ENCODE measurements at places on chromosomes 5 and 9.
A peak's percentile ranks its signal among the peaks of the same experiment; 100 is the strongest.

GRCh38 chr9:124617477-124618141, 110.4 kb upstream of the NR5A1 start:
- peak; percentile 37 for DNase-seq

- no peak for DNase-seq
These were observed 263.2 kb downstream of the GAS1 start for GRCh38 chr9:86684148-86684547.

- DNase-seq, result no peak
These were observed 179.8 kb upstream of the PPP1R26 start for GRCh38 chr9:135299651-135300345.

- no peak for DNase-seq
These were observed 72.3 kb downstream of the LMNB1 start for GRCh38 chr5:126849101-126849678.

- DNase-seq, result no peak
These were observed 31.0 kb upstream of the GZMA start for GRCh38 chr5:55071413-55071812.

DNA sequence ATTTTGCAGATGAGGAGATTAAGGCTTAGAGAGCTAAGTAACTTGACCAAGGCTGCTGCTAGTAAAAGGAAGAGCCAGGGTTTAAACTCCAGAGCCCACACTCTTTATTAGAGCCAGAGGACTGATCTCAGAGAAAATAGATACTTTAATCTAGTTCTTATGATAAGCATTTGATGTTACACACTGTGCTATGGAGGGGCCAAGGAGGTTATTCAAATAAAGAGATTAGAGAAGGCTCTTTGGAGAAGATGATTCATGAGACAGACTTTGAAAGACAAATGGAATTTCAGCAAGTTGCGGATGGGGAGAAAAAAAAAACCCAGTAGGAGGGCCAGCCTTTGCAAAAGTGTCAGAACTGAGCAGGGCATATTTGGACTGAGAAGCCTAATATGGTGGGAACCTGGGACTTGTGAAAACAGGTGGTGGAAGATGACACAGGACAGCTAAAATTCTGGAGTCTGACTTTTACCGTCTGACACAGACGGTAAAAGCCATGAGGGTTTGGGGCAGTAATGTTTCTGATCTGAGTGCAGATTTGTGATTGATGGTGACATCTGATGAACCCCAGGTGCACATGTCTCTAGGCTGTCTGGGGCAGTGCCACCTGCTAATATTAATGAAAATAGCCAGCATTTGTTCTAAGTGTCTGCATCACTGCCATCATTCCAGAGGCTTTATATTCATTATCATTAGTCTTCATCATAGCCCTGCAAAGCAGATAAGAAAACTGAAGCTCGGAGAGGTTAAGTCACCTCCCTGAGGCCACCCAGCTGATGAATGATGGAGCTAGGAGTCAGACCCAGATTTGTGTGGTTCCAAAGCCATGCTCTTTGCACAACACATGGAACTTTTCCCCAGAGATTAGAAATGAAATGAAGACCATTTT, 65.3 kb upstream of the CXCL14 start:
- DNase-seq, result no peak

- DNase-seq, result peak; percentile 19
These were observed 34.1 kb downstream of the STARD4 start for GRCh38 chr5:111478266-111478665.

DNA sequence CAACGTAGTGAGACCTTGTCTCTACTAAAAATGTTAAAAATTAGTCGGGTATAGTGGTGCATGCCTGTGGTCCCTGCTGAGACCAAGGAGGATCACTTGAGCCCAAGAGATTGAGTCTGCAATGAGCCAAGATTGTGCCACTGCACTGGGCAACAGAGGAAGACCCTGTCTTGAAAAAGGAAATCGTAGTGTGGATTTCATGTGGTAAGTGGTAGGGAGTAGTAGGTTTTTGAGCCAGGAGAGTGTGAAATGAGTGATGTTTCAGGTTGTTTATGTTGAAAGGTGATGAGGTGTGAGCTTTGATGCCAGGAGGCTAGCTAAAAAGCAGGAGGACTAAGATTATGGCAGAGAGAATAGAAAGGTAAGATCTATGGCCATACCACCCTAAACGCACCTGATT, 5.9 kb downstream of the MATR3 start:
- DNase-seq, result no peak

GRCh38 chr5:9301200-9301599, 244.7 kb downstream of the SEMA5A start:
- no peak for DNase-seq

GRCh38 chr5:129935626-129936025, 31.4 kb downstream of the CHSY3 start:
- DNase-seq, result no peak

GRCh38 chr9:31412081-31412480, 972.4 kb upstream of the ACO1 start:
- DNase-seq, result no peak

DNA sequence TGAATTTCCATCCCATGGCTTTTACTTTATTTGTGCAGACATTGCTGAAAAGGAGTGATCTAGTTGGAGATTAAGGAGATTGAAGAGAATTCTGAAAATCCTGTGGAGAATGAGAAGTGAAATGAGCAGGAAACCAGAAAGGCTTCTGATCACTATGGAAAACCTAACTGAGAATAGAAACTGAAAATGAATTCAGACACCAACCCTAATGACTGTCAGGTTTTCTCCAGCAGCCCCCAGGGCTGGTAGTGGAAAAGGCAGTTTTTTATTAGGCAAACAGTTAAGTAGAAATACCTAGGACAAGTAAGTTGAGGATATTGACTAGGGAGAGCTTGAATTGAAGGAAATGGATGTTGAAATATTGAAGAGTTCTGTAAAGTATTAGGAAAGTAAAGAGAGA, 14.7 kb upstream of the ARRDC3 start:
- no peak for DNase-seq

- DNase-seq, result no peak
These were observed 220.4 kb downstream of the PARP8 start for GRCh38 chr5:50886657-50887345.

DNA sequence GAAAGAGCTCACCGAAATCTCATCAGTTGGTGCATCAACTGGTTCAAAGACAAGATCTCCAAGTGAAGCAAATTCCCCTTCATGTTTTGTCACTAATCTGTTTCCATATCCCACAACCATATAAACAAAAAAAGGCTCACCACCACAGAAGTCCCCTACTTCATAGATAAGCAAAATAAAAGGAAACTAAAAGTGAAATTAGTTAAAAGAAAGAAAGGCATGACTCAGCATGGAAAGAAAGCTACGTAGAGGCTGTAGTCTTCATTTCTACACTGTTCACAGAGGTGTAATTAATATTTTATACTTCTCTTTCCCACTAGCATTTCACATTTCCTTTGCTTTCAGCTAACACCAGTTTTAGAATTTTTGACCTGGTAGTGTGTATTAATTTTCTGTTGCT, 208.0 kb downstream of the CYLC2 start:
- DNase-seq, result no peak

DNA sequence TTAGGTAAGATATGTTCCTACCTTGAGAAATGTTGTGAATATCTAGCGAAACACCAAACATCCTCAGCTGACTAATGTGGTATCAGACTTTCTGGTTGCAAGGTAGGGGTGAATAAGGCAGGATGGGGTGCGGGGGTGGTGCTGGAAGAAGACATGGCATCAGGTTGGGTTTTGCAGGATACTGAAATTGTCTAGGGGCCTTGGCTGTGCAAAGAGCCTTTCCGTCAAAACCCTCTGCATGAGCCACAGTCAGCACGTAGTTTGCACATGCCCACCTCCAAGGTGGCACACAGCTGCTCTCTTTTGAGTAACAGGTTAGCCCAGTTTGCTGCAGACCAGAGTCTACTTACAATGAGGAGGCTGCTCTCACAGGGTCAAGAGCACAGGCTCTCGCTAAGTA, 42.0 kb downstream of the SFXN1 start:
- DNase-seq, result no peak

GRCh38 chr9:27861887-27862286, 288.6 kb upstream of the C9orf72 start:
- DNase-seq, result no peak

GRCh38 chr5:124990723-124991122, 244.3 kb upstream of the ZNF608 start:
- DNase-seq, result no peak

DNA sequence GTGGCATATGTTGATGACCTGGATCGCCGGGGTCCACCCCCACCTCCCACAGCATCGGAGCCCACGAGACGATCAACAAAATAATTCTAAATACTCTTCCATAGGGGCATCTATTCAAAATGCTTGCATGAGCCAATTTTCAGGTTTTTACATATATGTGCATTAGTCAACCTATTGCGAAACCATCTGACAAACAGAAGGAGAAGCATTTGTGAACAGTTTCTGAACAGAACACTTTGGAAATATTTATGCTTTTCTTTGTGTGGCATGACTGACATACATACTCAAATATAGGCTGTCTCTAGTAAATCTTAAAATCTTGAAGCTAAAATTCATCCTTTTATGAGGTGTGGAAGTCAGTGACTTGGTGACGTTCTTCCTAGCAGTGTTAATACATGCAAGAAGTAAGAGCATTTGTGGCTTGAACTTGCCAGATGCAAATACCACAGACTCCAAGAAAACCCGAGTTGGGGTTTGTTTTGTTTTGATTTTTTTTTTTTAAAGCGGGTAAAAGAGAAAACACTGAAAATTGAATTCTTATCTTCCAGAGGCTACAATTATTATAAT, 5.3 kb downstream of the GPR151 start:
- no peak for DNase-seq

DNA sequence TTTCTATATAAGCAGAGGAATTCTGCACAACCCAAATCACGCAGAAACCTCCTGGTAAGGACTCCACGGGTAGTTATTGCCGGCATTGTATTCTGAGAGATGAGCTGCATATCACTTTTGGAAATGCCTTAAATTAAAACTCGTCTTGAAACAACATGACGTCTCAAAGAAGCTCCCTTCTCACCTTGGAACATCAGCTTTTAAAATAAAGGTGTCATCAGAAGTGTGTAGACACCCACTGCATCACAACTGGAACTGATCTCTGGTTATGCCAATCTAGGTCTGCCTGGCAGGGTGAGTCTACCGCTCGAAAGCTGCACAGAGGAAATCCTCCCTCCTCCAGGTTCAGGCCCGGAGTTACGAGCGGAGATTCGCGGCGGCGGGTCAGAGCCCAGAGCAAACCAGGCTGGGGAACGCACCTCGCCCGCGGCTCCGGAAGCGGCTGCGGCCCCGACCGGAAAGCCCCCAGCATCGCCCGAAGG, 974 bp upstream of the SLC12A2 start:
- peak; percentile 23 for DNase-seq

GRCh38 chr5:45687701-45688100, 8.5 kb downstream of the HCN1 start:
- no peak for DNase-seq

GRCh38 chr5:119129770-119130169, 58.9 kb downstream of the DMXL1 start:
- no peak for DNase-seq

DNA sequence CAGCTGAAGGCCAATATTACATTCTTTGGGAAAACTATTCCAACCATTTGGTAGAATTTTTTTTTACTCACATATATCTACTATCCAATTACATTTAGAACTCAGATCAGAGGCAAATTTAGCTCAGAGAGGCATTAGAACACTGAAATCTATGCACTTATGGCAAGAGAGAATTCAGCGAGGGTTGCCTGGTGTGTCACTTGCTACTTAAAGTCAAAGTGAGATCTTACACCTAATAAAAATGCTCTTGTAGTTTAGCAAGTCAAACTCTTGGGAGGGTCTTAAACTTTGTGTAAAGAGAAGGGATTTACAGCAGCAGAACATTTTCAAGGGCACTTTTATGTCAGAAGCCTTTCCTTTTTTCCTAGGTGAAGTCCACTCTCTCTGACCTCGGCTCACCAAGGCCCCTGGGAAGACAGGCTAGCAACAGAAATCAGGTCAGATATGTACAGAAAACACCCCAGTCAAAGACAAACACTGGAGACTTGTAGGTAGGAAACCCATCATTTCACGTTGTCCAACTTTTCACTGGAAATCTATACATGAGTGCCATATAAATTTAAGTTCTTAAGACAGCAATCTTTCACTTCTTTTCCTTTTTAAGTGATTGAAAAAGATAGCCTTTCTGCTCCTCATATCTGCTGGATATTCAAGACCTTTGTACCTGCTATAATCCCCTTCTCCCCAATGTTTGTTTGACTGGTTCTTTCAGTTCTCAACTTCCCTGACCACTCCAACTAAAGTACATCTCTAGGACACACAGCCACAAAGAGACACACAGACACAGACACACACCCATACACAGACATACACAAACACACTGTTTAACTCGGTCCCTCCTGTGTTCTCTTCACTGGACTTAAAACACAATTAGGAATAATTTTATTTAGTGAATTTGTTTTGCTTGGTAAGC, 635.8 kb downstream of the PDE4D start:
- DNase-seq, result no peak

DNA sequence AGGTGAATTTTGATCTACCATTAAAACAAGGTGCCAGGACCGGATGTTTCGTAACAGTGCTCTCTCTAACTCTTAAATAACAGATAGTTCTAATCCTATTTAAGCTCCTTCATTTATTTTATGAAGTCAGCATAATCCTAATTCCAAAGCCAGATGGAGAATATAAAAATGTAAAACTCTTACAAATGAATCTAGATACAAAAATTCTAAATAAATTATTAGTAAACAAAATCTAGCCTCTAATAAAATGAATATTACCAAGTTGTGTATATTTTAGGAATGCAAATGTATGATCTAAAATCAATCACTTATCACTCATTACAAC, 32.4 kb upstream of the IL33 start:
- no peak for DNase-seq

DNA sequence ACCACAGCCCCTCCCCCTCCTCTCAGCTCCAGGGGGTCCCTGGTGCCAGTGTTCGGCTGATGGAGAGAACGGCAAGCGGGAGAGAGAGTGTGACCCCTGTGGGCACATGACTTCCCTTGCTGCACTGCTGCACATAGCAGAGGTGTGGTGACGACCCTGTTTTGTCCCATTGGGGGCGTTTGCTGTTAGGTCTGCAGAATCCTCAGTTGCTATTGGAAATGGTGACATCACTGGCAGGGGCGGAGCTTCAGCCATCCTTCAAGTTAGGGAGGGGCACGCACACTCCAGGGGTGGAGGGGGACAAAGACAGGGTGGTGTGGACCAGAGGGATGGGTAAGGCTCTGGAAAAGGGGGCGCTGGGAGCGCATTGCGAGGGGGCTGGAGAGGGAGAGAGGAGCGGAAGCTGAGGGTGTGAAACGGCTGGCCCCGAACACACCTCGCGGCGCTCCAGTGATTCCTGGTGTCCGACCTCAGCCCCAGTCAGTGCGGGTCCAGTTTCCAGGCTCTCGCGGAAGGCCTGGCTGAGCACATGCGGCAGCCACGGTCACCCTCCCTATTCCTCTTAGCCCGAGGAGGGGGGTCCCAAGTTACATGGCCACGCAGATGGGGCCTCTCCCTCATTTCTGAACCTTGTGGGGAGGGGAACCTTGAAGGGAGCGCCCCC, 764 bp upstream of the GRIN1 start:
- peak; percentile 94 for DNase-seq

- no peak for DNase-seq
These were observed 7.6 kb downstream of the LHX3 start for GRCh38 chr9:136197084-136197875.

All from 8988T (cell line).